NCI-H1694 (cell line): ENCODE measurements at places on chromosomes 1 and 21.

- DNase-seq: no peak
These were observed 88.4 kb downstream of the DYRK1A start for GRCh38 chr21:37454869-37455503.

DNA sequence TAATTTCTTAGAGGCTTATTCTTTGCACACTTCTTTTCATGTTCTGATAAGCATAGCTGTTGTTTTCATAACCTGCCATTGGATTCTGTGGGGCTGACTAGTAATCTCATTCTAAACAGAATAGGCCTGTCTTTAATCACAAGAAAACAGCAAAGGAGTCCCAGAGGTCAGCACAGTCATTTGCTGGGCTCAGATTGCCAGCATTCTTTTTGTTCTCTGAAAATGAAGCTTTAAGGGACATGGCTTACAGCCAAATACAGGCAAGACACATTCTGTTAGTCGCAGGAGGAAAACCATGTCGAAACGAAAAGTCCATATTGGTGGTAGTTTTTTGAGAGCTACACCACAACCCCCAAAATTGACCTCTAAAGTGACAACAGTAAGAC is 75.0 kb downstream of the MRPS6 start:
- DNase-seq: no peak

DNA sequence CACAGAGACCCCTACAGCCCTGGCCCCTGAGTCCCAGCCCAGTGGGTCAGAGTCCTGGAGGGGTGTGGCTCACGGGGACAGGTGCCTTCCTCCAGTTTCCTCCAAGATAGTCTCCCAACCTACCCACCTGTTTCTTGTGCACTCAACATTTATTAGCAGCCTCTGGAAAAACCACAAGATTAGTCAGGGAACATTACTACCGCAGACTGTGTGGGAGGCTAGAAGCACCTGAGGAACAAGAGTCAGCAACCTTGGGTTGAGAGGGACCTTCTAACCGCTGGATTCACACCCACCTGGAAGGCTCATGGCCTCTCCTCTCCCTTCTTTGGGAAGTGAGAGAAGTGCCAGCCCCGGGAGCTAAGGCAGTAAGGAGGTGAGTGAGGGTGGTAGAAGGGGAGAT is 22.5 kb upstream of the IKBKE start:
- DNase-seq: no peak

DNA sequence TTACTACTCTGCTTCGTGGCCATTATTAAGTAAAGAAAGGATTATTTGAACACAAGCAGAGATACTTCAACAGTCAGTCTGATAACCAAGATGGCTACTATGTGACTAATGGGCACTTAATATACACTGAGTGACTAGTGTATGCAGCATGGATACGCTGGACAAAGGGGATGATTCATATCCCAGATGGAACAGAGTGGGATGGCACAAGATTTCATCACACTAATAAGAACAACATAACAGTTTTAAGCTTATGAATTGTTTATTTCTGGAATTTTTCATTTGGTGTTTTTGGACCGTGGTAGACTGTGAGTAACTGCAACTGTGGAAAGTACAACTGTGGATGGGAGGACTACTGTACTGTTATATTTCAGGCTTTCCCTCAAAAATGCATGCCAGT is 9.4 kb downstream of the ZCCHC17 start:
- no peak for DNase-seq

- DNase-seq: no peak
These were observed 49.4 kb downstream of the CAPN9 start for GRCh38 chr1:230796626-230797025.

GRCh38 chr1:19384113-19384512 is 72.0 kb downstream of the SLC66A1 start:
- no peak for DNase-seq

GRCh38 chr1:176803596-176803995 is 340.6 kb downstream of the PAPPA2 start:
- DNase-seq: no peak

DNA sequence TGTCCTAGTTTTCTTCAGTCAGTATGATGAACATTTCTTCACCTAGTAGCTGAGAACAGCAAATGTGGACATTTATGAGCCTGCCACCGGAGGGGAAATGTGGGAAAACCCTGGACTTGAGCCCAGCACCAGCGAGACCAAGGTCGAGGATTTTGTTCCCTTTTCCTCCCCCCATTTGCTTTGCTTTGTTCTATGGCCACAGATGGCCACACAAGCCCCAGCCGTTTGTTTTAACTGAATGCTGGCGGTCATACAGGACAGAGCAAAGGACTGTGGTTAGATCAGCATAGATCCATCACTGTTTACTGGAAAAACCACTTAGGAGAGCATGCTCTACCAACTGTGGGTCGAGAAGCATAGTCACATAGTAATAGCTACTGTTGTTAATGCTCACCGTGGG is 20.9 kb downstream of the SH2D2A start:
- DNase-seq: no peak

DNA sequence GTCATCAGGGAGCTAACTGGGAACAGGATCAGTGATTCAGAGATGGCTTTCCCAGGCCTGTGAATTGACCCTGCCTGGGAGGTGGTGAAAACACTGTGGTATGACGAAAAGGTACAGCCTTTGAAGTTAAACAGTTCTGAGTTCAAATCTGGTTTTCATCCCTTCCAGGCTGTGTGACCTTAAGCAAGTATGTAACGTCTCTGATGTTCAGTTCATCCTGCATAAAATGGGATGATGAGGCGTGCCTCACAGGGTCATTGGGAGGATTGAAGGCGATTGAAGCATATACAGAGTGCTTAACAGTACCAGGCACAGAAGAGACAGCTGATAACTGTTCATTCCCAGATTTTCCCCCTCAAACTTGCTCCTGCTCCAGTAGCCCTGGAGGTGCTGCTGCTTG is 11.0 kb downstream of the KCNC4 start:
- no peak for DNase-seq

DNA sequence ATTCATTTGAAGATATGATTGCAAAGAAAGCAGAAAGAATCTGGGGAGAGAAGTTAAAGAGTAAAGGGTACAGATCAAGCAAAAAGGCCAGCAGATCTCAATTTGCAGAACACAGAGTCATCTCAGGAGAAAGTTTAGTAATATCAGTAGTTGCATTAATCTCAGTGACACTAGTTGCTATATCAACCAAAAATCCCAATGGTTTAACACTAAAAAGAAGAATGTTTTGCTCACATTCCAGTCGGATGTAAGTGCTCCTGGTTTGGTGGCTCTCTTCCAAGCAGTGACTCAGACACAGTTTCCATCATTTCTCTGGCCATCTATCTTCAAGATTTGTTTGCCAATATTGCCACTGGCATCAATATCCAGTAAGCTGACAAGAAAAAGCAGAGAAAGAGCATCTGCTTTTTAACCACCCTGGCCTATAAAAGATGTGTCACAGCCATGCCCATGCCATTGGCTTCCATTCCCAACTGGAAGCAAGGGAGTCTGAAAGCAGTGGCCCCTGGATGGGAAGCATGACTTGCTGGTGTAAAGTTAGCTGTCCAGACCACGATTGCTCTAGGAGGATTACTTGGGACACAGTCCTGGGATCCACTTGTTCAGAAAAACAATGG is 45.5 kb upstream of the AIM2 start:
- DNase-seq: no peak

GRCh38 chr1:114082304-114082630 is 71.4 kb downstream of the SYT6 start:
- no peak for DNase-seq

- no peak for DNase-seq
These were observed 5.5 kb upstream of the PTGER3 start for GRCh38 chr1:71053146-71053545.

GRCh38 chr21:42309753-42310213 is 5.4 kb downstream of the TFF3 start:
- peak; percentile 61 for DNase-seq

DNA sequence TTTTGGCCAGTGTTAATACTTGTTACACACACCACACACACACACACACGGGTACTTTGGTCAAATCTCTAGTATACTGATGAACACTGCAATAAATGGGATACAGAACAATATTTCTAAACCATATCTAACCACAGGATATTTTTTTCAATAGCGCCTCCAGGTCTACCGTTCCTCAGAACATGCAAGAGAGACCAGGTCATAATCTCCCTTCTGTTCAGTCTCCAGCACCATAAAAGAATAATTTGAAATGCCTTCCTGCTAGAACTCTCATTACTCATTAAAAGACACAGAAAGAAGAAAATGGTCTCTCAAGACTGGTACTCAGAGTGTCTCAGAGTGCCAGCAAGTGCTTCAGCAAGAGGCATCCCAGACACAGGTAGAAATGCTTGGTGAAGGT is 11.5 kb upstream of the SLC44A3 start:
- no peak for DNase-seq

GRCh38 chr1:67100833-67101232 is 33.9 kb downstream of the C1orf141 start:
- DNase-seq: no peak

- DNase-seq: no peak
These were observed 1.3 kb upstream of the CCSAP start for GRCh38 chr1:229344139-229344538.

DNA sequence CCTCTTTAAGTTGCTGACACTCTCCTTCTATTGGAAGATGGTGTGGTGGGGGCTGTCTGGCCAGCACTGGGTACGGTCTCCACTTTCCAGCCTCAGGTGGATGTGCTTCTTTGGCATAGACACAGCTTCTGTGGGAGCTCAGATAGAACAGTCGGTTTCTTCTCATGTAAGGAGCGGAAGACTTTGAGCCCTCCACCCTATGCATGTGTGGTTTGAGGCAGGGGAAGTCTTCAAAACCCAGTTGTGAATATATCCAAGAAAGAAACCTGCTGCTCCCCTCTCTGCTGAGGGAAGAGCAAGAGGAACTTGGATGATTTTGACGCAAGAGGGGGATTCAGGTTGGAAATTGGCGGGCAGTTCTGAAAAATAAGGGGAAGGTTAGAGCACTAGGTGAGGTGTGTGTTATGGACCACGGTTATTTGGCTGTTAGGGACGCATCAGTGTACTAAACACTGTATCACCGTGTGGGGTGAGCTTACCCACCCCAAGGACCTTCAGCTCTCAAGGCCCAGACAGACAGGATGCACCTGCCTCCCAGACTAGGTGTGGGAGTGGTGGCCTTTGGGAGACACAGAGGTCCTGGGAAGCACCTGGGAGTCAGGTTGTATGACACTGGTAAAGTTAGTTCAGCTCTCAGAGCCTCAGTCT is 36.2 kb downstream of the IL6R start:
- DNase-seq: no peak

DNA sequence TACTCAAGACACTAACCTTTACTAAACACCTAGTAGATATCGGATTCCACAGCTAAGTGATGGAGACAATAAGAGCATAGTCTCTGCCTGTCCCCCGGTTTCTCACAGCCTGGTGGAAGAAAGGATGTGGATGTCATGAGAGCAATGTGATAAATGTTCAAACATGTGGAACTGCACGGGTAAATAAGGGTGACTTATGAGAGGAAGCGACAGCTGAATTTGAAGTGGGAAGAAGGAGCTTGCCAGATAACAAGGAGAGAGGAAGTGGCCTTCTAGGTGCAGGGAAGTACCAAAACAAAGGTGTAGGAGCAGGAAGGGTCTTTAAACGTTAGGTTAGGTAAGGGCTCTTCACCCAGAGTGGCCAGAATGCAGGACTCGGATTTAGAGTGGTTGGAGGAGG is 178.6 kb upstream of the NRIP1 start:
- DNase-seq: no peak

- no peak for DNase-seq
These were observed 154.3 kb upstream of the COL6A1 start for GRCh38 chr21:45827302-45827692.

DNA sequence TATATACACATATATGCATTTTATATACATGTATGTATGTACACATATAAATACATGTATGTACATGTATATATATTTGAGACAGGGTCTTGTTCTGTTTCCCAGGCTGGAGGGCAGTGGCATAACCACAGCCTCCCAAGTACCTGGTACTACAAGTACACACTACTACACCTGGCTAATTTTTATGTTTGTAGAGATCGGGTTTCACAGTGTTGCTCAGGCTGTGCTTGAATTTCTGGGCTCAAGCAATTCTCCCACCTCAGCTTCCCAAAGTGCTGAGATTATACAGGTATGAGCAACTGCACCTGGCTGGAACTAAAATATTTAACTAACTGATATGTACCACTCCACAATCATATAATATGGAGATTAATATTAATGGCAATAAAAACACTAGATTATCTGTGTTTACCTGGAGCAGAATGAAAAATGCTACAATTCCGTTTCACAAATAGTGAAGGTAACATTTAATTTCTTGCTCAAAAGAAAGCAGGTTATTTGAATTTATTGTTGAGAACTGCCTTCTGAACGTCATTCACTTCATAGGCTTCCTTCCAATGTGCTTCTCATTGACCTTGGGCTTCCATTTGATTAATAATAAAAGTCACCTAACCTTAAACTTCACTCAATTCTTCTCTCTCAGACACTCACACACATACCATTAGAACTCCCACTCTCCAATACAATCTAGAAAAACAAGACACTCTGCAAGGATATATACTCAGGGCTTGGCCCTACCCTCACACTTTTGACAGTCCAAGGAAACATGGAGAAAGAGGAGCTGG is 57.0 kb downstream of the PTGER3 start:
- no peak for DNase-seq

DNA sequence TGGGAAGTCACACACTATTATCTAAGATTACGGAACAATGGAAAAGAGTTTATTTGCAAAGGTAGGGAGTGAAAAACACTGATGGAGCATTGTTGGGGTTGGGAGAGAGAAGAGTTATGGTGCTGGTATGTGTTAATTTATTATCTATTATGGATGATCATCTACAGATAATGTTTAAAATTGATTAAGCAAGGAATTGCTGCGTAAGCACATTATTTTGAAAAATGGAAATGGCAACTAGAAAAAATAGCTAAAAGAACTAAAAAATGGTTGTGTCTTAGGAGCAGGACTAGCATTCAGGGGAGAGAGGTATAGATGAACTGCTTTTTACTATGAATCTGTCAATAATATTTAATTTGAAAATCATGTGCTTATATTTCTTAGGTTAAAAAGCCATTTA is 16.0 kb upstream of the ACOT11 start:
- DNase-seq: no peak

- no peak for DNase-seq
These were observed 98.7 kb upstream of the RGS1 start for GRCh38 chr1:192476802-192477298.

- no peak for DNase-seq
These were observed 44.5 kb upstream of the ENAH start for GRCh38 chr1:225697428-225697827.

- no peak for DNase-seq
These were observed 16.3 kb upstream of the NUF2 start for GRCh38 chr1:163305441-163305840.

GRCh38 chr1:214447557-214447871 is 103.9 kb downstream of the PTPN14 start:
- no peak for DNase-seq

GRCh38 chr1:45704637-45705036 is 16.7 kb downstream of the TMEM69 start:
- no peak for DNase-seq

GRCh38 chr1:197453376-197454058 is 185.5 kb downstream of the CRB1 start:
- DNase-seq: no peak

GRCh38 chr1:81703756-81704463 is 96.8 kb upstream of the ADGRL2 start:
- DNase-seq: no peak
